ENCODE measurements at places on chromosomes 16 and 17. TPM values are rescaled to one million over a fixed set of nuclear protein-coding genes. Genes with fewer than 3 reads are reported as not detected.

Gene RHBDL3
- 3.5 TPM for total RNA-seq

Gene CCT6B
- total RNA-seq, result 1.9 TPM

Gene TEX14
- 0.14 TPM for total RNA-seq

Gene NSF
- 21.6 TPM for total RNA-seq

Gene DNAAF1
- total RNA-seq, result 0.26 TPM

Gene EVI2B
- 0.11 TPM for total RNA-seq

Gene HBM
- total RNA-seq, result not detected

Gene TP53TG3B
- not detected for total RNA-seq

Measured in A549 treated with DMSO at 1 μM for 4 hours (cell line).